ENCODE measurements at places on chromosomes 1 and 21.

- DNase-seq, result no peak
Measured at GRCh38 chr1:19456968-19457441, 28.3 kb downstream of the CAPZB start.

DNA sequence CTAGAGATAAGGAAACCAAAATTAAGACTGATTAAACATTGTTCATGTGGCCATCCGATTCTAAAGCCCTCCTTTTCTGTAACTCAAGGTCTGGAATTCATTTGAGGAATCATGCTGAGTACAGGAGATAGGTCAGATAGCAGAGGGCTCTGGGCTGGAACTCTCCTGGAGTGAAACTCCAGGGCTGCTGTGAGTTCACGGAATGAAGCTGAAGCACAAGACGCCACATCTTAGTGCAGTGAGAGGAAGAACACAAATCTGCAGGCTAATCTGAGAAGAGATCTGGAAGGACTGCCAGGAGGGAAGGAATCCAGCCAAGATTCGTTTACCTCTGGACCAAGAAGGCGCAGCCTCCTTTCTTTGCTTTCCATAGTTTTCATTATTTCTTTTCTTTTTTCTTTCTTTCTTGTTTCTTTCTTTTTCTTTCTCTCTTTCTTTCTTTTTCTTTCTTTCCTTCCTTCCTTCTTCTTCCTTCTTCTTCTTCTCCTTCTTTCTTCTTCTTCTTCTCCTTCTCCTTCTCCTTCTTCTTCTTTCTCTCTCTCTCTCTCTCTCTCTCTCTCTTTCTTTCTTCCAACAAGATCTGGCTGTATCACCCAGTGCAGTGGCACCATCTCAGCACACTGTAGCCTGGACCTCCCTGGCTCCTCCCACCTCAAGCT, 74.8 kb upstream of the ATP1B1 start:
- no peak for DNase-seq

DNA sequence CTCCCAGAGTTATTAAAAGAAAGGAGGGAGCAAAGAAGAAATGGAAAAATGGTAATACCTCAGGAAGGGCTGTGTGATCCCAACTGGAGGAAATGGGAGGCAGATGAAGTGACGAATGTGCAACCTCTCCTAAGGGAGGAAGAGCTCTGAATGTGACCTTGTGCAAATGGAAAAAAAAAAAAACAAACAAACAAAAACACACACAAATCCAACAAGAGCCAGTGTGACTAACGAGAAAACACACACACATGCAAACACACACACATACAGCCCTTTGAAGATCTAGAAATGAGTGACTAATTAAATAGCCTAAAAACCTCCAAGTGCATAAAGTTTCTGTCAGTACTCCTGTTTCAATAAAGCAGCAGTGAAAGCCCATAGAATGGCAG, 49.0 kb downstream of the CCN1 start:
- DNase-seq, result no peak

DNA sequence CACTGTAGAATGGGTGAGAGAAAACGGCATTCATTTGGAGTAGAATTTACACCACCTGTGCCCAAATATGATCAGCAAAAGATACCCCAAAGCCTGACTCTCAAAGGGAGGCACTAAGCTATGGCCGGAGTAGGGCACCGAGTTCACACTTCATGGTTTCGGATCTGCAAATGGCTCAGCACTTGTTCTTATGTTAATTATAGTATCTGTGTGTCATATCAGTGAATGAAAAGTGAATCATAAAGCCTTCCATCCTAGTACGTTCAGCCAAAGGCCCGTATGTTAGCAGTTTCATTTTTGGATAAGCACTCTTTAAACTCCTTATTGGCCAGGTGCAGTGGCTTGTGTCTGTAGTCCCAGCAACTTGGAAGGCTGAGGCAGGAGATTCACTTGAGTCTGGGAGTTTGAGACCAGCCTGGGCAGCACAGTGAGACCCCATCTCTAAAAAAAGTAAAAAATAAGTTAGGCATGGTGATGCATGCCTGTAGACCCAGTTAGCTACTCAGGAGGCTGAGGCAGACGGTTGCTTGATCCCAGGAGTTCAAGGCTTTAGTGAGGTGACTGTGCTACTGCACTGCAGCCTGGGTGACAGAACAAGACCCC, 4.9 kb upstream of the CORT start:
- DNase-seq, result no peak
